ENCODE measurements at places on chromosomes 11 and 22. TPM values are rescaled to one million over a fixed set of nuclear protein-coding genes. Genes with fewer than 3 reads are reported as not detected.

- no peak for DNase-seq
These were observed 166.1 kb downstream of the C11orf91 start for GRCh38 chr11:33534575-33534974.

DNA sequence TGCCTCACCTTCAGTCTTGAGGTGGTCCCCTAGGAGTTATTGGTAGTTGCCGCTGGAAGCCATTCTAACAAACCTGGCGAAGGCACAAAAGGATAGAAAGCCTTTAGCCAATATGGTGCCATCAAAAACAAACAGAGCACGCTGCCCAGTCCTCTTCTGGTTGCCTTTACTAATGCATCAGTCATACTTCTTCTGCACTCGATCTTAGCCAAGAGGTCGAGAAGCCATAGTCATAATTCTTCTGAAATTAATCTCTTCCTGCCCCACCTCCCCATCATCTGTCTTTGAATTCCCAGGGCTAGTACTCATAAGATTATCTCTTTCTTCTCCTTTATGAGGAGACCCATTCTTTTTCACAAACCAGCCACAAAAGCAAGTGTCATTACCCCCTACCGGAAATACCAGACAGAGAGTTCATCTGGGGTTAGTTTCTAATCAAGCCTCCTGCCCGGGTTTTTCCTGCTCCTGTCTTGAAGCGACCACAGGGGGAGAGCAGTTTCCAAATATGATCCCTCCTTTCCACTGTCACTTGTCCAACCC is 21.4 kb upstream of the EHF start:
- no peak for DNase-seq

DNA sequence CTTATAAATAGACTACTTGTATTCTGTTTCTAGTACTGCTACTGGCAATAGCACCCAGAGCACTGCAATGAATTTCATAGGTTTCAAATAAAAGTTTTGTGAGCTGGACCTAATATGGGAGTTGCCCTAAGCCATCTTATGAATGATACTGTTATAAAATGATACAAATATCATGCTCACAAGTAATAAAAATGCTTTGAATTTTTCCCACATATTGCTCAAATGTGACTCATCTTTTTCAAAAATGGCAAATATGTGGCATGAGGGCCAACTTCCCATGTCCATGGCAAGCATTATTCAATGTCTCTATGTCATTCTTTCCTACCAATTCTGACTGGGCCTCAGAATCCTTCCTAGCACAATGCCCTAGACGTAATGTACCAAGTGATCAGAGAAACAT is 137.6 kb downstream of the TRPC6 start:
- no peak for DNase-seq

- DNase-seq = no peak
These were observed 166.8 kb downstream of the NTM start for GRCh38 chr11:131537196-131537595.

The KCNK4 gene
- polyA plus RNA-seq = not detected

Data from H1 (cell line).